ENCODE measurements at places on chromosomes 3 and 15.

DNA sequence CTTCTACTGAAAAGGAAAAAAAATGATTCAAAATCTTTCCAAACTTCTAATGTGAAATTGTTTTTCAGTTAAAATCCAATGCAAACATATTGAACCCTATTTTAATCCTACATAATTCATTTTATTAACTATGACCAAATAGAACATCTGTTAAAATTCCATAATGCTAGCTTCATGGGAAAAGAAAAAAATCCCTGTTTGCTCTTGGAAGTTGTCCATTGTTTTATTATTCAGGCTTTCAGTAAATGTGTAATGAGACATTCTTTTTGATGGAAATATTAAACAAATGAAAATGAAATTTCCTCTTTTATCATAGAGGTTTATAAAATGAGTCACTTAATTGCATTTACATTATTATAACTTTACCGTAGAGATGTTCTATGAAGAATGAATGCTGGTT is 49.5 kb downstream of the SLC25A26 start:
- no peak for DNase-seq

- no peak for DNase-seq
These were observed 303.8 kb downstream of the EPHA3 start for GRCh38 chr3:89411201-89411600.

DNA sequence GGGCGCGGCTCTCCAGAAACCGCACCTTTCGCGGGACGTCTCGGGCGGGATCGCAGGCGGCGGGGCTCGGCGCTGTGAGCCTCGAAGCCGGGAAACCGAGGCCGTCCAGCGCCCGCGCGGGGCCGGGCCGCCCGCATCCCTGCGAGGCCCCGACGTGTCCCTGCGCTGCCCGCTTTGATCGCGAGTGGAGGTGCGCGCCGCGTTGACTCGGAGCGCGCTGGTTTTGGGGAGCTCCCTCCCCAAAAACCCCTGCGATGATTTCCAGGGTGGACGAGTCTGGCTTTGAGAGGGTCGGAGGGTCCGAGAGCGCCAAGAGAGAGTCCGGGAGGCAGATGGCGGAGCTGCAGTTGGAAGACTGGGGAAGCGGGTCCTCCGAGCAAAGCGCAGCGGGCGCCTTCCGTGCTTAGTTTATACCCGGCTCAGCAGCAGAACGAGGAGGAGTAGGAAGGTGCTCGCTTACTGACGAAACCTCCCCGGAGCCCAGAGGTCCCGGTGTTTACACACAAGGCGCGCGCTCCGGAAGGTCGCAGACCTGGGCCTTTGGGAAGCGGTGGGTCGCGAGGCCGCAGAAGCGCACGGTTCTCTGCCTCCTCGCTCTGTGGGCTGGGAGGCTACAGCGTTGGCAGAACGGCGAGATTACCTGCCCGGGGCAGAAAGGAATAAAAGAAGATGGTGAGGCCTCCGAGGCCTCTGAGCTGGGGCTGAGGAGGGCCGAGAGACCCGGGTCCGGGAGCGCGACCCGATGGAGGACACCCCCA is 687 bp downstream of the ALDH1A3 start:
- peak; percentile 55 for DNase-seq

GRCh38 chr3:28651159-28651558 is 302.5 kb upstream of the AZI2 start:
- peak; percentile 45 for DNase-seq

GRCh38 chr3:104526901-104527401 is 839.8 kb upstream of the ALCAM start:
- no peak for DNase-seq

DNA sequence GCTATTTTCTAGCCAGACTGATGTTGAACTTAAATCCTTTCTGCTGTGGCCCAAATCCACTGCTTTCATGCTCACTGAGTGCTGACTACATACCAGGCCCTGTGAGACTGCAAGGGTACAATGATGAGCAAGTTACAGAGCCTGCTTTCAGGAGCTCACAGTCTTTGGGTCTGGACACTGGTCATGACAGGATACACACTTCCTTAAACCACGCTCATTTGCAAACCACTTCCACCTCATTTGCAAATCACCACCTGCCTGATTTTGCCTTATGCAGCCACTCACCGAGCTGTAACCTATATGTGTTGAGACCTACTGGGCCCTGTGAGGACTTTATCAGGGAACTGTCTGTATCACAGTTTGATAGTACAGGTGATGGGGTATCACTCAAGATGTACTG is 50.2 kb upstream of the LRRC58 start:
- no peak for DNase-seq

DNA sequence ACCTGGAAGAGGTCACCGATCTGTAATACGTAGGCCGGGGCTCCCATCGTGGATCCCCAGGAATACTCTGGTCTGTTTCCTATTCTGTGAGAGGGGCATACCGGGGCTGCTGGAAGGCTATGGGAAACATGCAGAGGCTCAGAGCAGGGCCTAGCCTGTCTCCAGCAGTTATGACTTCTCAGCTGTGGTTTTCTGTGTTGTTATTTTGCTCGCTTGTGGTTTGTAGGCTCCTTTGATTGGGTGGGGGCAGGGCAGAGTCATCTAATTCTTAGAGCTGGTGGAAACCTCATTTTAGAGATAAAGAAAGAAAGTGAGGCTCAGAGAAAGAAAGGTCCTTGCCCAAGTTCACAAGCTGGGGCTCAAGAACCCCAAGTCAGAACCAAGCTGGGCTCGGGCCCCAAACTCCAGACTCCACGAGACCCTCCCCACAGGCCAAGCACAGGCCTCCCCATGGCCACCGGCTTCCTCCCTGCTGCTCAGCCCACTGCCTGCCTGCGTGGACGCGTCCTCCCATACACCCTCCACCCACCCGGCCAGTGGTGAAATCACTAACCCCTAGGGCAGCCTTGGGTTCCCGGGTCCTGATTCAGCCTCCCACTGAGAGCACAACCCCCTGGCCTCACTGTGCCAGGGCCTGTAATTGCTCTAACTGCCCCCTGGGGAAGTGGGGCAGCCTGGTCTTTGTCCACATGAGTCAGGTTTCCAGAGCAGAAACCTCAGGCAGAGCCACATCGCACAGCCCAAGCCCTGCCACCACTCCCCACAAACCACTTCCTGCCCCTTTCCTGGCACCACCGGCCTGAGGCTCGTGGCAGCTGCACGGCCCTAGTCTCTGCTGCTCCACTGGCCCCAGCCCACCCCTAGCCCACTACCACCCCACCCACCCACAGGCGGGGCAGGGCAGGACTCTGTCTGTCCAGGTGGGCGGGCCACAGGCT is 270.8 kb downstream of the UACA start:
- no peak for DNase-seq

DNA sequence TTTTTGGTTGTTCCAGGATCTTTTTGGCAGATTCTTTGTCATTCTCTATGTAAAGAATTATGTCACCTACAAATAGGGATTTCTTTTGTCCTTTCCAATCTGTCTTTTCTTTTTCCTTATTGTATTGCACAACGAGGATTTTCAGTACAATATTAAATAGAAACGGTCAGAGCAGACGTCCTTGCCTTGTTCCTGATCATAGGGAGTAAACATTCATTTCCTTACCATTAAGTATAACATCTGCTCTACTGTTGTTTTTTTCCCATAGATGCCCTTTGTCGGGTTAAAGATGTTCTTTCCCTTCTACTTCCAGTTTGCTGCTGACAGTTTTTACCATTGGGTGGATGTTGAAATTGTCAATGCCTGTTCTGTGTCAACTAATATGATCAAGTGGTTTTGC is 528.4 kb downstream of the OCA2 start:
- DNase-seq, result no peak

GRCh38 chr3:98326945-98327344 is 26.7 kb upstream of the OR5K4 start:
- no peak for DNase-seq

GRCh38 chr3:13526626-13526949 is 22.3 kb upstream of the FBLN2 start:
- no peak for DNase-seq

DNA sequence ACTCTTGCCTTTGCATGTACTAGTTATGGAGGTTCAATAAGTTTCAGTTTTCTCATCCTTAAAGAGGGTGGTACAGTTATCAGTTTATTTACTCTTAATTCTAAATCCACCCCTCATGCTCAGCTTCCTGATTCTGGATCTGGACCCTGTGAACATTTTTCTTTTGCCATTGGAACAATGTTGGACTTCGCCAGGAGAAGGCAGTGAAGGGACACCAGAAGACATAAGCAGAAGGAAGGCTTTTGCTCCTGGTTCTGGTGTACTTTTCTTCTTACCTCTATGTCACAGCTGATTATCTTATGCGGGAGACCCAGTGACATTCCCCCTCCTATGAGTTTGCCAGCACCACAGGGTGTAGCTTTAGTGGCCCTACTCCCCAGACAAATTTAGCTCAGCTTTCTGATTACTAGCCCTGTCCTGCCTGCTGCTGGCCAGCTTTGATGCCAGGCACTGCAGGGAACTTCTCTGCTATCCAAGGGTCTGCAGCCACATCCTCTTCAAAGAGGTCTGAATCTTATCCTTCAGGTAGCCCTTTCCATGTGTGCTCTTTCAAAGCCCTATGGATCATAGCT is 466.3 kb upstream of the EPHA3 start:
- DNase-seq, result no peak

DNA sequence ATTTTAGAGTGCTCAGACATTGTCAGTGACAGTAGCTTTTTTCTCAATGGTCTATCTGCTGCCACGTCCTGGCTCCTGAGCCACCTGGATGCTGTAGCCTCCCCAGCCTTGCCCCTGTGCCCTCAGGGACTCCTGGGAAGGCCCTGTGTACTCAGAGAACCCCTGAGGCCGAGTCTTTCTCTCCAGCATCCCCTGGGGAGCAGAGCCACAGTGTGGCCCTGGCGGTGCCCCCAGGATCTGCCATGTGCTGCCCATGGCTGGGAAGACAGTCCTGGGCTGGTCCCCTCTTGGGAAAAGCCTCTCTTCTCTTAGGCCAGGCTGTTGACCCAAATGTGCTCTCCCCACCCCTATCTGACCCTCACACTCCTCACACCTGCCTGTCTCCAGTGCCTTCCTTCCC is 5.0 kb downstream of the MYD88 start:
- no peak for DNase-seq

- no peak for DNase-seq
These were observed 188.9 kb upstream of the MEIS2 start for GRCh38 chr15:37289109-37289765.

DNA sequence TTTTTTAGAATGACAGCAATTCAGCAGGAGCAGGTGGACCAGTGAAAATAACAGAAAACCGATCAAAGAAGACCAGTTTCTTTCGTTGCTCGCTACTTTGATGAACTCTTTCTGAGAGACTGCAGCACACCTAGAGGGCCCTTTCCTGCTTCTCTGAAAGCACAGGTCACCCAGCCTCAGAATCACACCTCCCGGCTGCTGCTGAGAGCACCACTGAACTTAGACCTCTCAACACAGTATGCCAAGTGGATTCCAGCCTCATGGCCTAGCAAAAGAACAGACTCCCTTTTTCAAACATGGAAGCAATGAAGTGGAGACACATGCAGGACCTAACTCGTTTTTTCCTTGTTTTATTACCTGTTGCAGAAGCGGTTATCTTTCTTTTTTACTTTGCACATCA is 13.9 kb upstream of the APH1B start:
- no peak for DNase-seq

DNA sequence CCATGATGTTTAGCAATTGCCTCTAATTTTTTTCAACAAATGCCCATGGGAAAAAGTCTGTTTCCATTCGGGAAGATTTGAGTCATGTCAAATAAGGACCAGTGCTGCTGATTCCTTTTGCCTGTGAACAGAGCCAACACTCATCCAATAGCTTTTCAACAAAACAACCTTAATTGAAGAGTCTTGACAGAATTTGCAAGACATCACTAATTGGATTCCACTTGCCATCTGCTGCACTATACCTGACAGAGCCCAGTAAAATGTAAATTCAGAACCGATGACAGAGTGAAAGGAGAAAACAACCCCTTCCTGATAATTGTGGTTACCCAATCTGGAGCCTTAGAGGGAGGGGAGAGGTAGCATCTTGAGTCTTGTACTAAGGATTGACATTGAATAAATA is 426.7 kb downstream of the AGBL1 start:
- DNase-seq, result no peak

- DNase-seq, result no peak
These were observed 51.6 kb upstream of the BLM start for GRCh38 chr15:90665288-90666134.

GRCh38 chr3:14845826-14846225 is 27.1 kb downstream of the FGD5 start:
- DNase-seq, result no peak

DNA sequence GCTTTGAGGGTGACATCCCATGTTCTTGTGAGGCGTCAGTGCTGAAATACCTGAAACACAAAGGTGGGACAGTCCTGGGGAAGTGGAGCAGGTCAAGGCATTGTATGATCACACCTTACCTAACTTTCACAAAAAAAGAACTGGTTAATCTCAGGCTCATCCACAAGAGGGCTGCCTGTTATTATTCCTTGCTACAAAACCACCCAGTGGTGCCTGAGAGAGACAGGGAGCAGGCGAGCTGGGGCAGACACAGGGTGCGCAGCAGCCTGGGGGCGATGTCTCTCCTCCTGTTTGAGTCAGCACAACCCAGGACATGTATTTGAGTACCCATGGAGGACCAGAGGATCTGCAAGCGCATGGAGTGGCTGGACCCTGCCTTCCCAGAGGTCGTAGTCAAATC is 316.8 kb upstream of the ATP10A start:
- DNase-seq, result peak; percentile 72

DNA sequence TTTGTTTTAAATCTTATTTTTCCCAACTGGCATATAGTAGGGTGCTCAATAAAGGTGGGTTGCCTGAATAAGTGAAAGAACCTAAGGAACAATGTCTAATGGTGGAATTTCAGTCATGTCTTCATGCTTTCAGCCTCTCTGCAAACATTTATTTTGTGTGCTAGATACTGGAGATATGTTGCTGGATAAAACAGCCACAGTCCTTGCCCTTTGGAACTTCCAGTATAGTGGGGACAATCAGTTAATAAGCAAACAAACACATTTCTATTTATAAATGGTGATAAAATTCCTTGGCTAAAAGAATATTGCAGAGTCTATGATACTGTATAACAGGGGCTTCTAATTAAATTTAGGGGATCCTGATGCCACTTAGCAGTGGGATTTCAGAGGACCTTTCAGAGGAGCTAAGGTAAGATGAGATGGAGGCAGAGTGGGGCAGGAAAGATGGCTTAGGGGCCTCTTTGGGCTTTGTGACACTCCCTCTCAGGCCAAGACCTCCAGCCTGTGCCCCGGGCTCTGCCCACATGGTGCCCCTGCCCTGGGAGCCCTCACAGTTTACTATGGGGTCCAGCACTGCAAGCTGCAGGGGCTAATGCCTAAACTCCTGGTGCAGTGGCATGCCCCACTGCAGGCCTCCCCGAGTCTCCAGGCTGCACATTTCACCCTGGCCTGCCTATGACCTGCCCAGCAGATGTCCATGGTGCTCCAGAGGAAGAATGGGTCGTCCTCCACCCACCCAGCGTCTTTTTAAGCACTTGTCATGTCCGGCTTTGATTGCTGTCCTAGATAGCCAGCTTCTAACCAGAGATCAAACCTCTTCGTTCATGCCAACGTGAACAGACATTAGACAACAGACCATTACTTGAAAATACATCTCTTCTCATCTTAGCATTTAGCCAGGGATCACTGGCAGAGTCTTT is 61.6 kb upstream of the PRR23C start:
- no peak for DNase-seq

- no peak for DNase-seq
These were observed 2.0 kb downstream of the PDIA5 start for GRCh38 chr3:123068601-123069381.

All from D341Med (cell line).